ENCODE measurements at places on chromosomes 11 and 22.

- DNase-seq: no peak
These were observed 46.2 kb downstream of the BRSK2 start for GRCh38 chr11:1435820-1436467.

- DNase-seq: no peak
These were observed 37.0 kb upstream of the LRRC55 start for GRCh38 chr11:57144531-57145320.

GRCh38 chr22:48665311-48665995 lies 1162.2 kb downstream of the BRD1 start:
- DNase-seq: no peak

DNA sequence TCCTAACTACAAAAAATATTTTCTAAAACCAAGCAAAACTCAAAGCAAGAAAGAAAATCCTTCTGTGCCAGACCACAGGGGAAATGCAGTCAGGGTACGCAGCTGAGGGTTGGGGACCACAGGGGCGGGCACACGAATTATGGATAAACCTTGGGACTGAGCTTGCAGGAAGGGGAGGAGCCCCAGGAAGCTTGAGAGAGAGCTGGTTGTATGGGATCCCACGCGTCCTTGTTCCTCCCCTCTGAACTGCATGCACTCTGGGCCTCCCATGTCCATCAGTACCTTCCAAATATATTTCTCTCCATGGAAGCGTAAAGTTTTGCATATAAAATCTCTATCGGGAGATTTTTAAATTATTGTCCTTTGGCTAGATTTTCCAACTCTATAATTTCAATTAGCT lies 673.4 kb downstream of the TBC1D22A start:
- no peak for DNase-seq

GRCh38 chr11:100867606-100868005 lies 180.5 kb downstream of the ARHGAP42 start:
- DNase-seq: no peak

DNA sequence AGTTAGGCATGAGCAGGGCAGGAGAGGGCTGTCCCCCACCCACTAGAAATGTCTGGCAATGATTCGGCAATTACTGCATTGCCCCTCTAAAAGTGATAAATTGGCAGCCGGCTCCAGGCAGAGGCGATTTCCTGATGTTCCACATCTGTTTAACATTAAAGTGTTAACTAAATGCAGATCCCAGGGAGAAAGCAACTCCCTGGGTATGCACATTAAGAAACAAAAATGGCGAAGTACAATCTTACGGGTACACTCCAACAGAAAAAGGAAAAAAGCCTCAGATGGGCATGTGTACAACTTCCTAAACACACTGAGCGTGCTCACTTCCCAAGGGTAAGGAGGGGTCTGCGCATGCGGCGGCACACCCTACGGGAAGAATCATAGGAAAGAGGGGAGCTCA lies 314.4 kb downstream of the CASP12 start:
- no peak for DNase-seq

DNA sequence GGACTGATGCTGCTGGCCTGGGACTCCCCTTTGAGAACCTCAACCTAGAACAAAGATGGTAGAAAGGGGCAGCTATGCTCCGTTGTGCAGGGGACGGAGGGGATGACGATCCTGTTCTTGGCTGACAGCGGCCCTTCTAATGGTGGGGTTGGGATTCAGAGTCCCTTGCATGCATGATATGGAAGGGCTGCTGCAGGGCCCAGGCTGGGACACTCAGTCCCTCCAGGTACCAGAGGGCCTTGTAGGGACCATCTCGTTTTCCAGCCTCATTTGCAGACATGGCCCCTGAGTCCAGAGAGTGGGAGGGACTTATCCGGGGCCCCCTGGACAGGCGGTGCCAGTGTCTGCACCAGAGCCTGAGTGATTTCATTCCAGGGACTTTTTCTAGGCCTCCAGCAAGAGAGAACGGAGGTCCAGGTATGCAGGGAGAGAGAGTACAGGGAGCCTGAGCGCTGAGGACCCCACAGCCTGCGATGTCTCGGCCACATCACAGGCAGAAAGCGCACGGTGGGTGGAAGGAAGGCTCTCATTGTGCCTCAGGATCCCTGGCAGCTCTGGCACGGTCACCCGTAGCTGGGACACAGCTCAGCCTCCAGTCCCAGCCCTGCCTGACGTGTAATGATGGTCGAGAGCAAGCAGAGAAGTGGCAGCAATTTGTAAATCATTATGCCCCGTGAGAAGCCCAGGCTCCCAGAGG lies 860.8 kb downstream of the TBC1D22A start:
- no peak for DNase-seq
